ENCODE measurements at places on chromosomes 4 and X. TPM values are rescaled to one million over a fixed set of nuclear protein-coding genes. Genes with fewer than 3 reads are reported as not detected.

DNA sequence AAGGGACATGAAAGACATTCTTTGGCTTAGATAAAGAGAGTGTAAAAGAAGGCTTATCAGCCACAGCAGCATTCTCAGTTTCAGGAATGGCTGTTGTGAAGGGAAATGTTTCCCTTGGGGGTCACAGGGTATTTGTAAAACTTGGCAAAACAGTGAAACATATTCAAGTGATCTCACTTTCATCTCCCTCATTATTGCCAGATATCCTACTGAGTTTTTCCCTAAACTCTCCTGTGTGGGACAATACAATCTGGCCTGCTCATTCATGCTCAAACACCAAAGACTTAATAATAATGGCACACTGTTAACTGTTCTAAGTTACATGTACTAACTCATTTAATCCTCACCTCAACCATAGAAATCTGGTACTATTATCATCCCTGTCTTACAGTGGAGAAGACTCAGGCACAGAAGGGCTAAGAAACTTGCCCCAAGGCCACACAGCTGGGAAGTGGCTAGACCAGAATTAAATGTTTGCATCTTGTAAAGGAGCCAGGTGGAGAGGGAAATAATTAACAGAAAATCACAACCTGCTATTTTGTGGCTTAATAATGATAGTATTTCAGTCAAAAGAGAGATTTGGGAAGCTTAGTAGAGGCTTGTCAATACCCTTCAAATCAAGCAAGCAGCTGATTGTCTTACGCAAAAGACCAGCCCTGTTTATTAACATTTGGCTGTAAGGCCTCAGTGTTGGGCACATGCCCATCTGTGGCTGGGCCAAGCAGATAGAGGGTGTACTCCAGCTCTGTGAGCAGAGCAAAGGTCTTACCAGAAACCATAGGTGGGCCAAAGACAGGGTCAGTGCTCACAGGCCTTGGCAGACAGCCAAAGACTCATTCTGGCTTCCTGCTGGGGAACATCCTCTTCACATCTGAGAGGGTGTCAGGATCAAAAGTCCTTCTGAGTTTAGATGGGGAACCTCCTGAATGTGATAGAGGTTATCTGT is 17.3 kb downstream of the SMPX start:
- no peak for DNase-seq

Gene CLDN34
- not detected for total RNA-seq

Gene SPANXN1
- not detected for total RNA-seq

Gene STATH
- total RNA-seq = not detected

Gene MAGEA11
- not detected for total RNA-seq

- DNase-seq = no peak
These were observed 27.2 kb downstream of the PJA1 start for GRCh38 chrX:69138118-69138390.

Gene FRG1
- total RNA-seq = 62.6 TPM

Gene SPANXC
- not detected for total RNA-seq

- DNase-seq = no peak
These were observed 20.8 kb downstream of the USO1 start for GRCh38 chr4:75745161-75745560.

Measured in activated naive CD8-positive, alpha-beta T cell treated with anti-CD3 and anti-CD28 coated beads, Interleukin-2, amount 10 ng/mL, durations not matched to agents 7 days and 5 days (primary cell).